Type B pancreatic cell (in vitro differentiated cells): ENCODE measurements at places on chromosomes 11 and 22.

- no peak for DNase-seq
Observed at GRCh38 chr11:95296165-95296564, 65.2 kb upstream of the SESN3 start.

DNA sequence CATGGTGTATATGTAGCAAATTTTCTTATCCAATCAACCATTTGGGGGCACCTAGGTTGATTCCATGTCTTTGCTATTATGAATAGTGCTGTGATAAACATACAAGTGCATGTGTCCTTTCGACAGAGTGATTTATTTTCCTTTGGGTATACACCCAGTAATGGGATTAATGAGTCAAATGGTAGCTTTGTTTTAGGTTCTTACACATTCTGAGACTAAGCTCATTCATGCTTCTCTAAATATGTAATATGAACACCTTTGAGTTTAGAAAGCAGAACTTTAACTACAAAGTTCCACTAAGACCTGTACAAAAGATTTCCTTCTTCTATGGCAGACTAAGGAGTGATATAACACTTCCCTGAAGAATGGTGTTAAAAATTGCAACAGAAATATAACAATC lies 627.0 kb downstream of the KCNA4 start:
- no peak for DNase-seq

- no peak for DNase-seq
Observed at GRCh38 chr11:94948070-94948617, 25.2 kb downstream of the CWC15 start.

DNA sequence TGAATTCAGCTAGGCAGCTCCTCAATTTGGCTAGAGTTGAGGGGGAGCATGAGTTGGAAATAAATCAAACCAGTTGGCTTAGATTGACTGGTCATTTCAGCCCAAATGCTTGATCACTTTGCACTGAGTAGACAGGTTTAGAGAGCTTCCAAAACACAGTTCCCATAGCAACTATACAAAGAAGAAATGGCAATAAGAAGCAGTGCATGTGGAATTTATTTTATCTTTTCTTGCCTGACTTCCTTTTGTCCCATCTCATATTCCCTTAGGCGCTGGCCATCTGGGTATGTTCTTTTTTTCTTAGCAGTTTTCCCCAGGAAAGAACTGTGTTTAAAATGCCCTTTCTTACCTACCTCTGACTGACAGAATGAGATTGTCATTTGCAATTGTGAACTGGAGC lies 38.7 kb upstream of the C11orf87 start:
- DNase-seq, result no peak

- DNase-seq, result no peak
Observed at GRCh38 chr11:3632070-3632660, 9.6 kb downstream of the ART5 start.
